ENCODE measurements at places on chromosomes 6 and 20.

DNA sequence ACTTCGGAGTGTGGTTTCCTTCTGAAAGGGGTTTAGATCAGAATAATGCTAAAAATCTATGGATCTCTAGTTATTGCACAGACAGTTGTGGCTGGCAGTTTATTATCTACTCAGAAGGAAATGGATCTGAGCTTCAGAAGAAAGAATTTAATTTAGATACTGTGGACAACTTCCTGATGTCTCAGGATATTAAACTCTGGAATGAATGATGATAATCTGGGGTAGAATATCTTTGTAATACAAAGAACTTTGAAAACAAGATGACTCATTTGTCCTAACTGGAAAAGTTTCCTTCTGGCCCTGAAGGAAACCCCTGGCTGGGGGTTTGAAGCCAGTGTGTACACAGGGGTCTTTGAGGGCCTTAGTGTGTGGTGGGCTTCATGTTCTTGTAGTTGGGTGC, 78.0 kb downstream of the EDN3 start:
- DNase-seq: no peak

GRCh38 chr6:139549561-139550070, 175.2 kb upstream of the CITED2 start:
- no peak for DNase-seq

DNA sequence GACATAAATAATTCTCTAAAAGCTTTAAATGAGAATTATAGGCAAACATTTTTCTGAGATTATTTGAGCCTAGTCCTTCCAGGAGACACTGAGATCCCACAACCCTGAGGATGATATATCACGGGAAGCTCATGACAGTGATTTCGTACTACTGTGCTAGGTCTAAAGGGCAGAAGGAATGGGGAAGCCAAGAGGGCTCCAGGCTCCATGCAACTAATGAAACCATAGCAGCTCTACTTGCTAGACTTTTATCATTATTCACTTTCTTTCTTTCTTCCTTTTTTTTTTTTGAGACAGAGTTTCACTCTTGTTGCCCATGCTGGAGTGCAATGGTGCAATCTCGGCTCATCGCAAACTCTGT, 57.3 kb upstream of the SGK1 start:
- DNase-seq: no peak

DNA sequence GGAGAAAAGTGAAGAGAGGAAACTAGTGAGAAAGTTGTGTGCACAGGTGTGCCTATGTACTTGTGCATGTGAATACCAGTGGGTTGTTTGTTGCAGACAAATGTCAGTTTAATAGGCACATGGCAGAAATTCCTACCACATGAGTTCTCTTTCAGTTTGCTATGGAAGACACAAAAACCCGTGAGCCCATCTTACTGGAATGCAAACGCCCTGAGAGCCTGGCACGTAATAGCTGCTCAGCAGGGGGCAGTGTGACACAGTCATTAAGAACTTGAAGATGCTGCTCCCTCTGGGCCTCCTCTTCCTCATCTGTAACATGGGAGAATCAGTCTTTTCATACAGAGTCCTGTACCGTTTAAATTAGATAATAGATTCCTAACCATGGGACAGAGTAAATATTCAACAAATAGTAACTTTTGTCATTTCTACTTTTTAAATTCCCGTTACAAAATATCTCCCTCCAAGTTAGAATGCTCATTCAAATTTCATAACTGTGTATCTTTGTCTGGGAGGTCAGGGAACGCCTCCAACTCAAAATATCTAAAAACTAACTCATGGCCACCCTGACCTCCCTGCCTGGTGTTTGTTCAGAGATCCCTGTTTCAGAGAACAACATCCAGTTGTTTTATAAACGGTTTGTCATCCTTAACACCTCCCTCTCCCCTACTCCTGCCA, 802.9 kb downstream of the MAFB start:
- no peak for DNase-seq

DNA sequence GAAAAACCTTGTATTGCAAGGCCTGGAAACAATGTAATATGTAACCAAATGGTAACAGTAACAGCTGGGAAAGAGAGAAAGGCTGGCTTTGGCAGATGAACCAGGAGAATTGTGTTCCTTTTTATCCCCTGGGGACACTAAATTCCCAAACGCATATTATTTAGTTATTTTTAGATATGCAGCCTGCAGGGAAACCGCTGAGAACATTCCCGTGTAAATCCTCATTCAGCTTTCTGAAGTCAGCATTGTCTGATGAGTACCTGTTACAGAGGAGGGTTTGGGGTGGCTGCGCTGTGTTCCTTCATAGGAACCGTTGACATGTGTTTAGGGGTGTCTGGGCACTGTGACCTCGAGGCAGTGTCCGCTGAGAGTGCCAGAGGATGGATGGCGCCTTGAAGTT, 101.3 kb downstream of the SMOC2 start:
- no peak for DNase-seq

GRCh38 chr6:154931711-154932424, 63.2 kb upstream of the TIAM2 start:
- no peak for DNase-seq

GRCh38 chr6:15434823-15435380, 189.0 kb downstream of the JARID2 start:
- DNase-seq: no peak

DNA sequence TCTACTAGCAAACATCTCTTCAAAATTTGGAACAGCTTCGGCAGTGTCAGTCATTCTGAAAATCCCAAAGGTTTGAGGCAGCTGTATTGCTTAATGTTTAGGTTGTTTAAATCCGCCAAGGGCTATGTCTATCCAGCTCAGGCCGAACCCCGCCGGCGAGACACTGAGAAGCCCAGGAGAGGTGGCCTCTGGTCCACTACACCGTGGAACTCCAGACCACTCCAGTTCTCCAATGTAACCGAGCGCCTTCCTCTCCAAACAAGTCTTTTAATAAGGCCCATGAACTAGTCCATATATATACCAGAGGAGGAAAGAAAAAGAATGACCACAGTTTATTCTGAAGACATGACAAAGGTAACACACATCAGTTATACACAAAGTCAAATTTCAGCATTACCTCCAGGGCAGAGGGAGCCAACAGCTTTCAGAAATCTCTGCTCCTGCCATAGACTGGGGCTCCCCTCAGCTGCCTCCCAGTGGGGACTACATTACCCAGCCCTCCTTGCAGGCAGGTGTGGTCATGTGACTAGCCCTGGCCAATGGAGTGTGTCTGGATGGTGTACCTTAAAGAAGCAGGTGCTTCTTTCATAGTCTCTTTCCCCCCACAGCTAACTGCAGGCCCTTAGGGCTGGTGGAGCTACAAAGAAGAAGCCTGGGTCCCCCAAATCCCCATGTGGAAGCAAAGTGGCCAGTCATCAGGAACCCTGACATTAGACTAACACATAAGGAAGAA, at the start of gene RAMACL:
Gene RAMACL, minus strand, starts transcription at position 255 of the 733 bp plus-strand sequence. Its CDS starts 201 bp downstream, at position 54.
- DNase-seq: no peak

GRCh38 chr6:36378243-36378920, 9.1 kb downstream of the ETV7 start:
- no peak for DNase-seq

GRCh38 chr6:108837236-108837971, 10.8 kb upstream of the ARMC2 start:
- no peak for DNase-seq

- no peak for DNase-seq
Observed at GRCh38 chr6:65719101-65719500, 12.1 kb upstream of the EYS start.

GRCh38 chr6:136426627-136427377, 123.4 kb downstream of the MAP7 start:
- no peak for DNase-seq
